ENCODE measurements at places on chromosomes 6 and 20. TPM values are rescaled to one million over a fixed set of nuclear protein-coding genes. Genes with fewer than 3 reads are reported as not detected.

Gene ELOVL2
- polyA plus RNA-seq: 2.1 TPM

Gene MYH7B
- 48.9 TPM for polyA plus RNA-seq

Gene MATN4
- 0.45 TPM for polyA plus RNA-seq

Gene LRP11
- 19.6 TPM for polyA plus RNA-seq

GRCh38 chr6:121771937-121772720, 336.7 kb downstream of the GJA1 start:
- no peak for DNase-seq

GRCh38 chr6:33320315-33321181, 3.0 kb upstream of the ZBTB22 start:
- no peak for DNase-seq

DNA sequence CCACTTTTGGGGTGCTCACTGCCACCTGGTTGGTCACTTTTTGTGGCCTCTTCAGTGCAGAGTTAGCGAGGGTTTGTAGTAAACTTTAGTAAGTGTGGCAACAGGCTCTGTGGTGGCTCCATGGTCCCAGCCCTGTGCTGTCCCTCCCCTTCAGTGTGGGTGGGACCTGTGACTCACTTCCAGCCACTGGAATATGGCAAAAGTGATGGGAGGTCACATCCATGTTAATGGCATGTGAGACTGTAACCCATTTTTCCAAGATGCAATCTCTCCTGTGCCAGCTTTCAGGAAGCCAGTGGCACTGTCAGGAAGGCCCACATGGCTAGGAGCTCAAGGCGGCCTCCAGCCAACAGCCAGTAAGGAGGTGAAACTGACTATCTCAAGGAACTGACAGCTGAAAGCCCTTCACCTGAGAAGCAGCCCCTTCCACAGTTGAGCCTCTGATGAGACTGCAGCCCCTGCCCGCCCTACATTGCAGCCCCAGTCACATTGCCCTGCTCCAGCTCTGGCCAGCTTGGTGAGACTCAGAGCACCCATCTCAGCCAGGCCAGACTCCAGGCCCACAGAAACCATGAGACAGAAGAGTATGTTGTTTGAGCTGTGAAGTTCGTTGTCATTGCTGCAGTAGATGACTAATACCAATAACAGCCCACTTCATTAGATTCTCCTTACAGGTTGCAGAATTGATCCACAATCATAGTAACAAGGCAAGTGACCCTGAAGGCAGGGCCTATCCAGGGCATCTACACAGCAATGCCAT, 13.1 kb upstream of the CST7 start:
- no peak for DNase-seq

DNA sequence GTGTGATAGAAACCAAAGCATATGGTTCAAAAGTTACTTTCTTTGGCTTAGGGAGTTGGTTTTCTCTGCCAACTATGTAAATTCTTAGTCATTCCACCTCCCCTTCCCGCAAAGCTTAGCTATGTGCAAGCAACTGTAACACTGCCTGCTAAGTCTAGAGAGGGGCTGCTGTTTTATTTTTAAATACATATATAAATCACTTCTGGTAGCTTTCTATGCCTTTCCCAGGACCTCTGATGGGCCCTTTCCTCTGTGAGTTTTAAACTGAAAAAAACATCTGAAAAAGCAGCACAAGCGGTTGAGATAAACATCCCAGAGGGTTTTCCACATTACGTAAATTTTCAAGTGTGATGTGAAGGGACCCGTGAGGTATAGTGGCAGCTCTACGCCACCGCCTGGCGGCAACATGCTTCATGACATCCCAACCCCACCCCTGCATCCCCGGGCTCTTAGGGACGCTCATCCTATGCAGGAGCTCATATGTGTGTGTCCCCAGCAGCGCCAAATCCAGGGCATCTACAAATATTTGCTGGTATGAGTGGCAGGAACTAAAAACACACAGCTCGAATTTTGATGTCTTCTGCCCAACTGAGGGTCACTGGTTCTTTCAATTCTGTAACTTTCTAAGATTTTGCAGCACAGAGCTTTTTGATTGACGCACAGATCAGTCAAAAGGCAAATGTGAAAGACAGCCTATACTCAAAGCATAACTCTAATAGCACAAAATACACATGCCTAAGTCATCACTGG, 12.7 kb downstream of the SAYSD1 start:
- DNase-seq: peak; percentile 26

DNA sequence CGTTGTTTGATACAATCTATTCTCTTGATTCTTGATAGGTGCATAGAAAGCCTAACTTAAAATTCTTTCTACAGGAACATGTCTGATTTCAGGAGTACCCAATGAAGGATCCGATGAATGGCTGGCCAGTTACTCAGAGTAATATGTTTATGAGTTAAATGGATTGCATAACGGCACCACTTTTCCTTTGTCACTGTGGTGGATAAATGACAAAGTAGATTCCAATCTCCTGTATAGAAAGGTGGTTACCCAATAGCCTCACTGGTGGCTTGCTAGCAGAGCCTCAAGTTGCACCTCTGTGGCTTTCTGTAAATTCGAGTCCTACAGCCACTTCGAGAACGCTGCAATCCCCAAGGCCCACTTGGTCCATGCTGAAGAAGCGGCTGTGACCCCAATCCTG, 28.4 kb downstream of the LHFPL5 start:
- no peak for DNase-seq

DNA sequence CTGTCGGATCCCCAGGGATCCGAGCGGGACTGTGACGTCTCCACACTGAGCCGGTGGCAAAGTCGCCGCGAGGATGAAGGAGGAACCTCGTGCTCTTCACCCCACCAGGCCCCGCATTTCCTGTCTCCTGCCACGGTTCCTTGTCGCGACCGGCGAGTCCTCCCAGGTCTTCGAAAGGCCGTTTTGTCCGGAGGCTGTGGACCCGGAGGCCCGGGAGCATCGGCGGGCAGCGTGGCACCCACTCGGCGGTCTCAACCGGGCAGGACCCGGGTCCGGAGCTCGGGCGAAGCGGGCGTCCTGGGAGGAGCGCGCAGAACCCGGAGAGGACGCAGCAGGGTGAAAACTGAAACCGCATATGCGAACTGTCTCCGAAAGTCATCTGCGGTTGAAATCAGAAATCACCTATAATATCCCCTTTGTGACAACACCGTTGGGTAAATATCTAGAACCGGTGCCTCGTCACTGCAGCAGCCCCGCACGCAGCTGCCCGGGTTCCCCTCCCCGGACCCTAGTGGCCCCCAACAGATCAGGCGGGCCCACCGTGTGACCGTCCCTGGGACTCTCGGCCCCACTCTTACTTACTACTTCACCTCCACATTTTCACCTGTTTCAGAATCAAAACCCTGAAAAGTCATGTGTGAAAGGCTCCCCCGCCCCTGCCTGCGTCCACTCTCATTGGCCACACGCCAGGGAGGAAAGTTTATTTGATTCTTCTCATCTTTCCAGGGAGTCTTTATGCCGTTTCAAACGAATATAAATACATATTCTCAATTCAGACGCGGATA, 3.1 kb upstream of the ULBP2 start:
- no peak for DNase-seq

GRCh38 chr20:53215166-53215565, 243.0 kb downstream of the TSHZ2 start:
- DNase-seq: no peak
